ENCODE measurements at places on chromosomes 16 and 17.

DNA sequence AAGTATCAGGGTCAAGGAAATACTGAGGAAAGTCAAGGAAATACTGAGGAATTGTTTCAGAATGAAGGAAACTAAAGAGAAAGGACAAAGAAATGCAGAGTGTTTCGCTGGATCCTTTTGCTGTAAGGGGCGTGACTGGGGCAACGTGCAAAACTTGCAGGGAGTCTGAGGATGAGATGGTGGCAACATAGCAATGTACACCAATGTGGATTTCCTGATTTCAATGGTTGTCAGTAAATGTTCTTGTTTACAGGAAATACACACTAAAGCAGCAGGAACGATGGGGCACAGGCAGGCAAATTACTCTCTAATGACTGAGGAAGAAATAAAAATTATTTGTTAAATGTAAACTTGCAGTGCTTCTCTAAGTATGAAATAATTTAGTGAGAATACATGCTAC lies 34.4 kb downstream of the ZZEF1 start:
- no peak for DNase-seq

GRCh38 chr16:28196387-28196987 lies 15.3 kb downstream of the XPO6 start:
- DNase-seq: no peak

- no peak for DNase-seq
Measured at GRCh38 chr16:27561216-27561615, 11.3 kb downstream of the KATNIP start.

GRCh38 chr17:29195465-29196081 lies 15.4 kb upstream of the MYO18A start:
- no peak for DNase-seq

GRCh38 chr16:48608871-48609651 lies 919 bp downstream of the N4BP1 start:
- DNase-seq: peak; percentile 45

DNA sequence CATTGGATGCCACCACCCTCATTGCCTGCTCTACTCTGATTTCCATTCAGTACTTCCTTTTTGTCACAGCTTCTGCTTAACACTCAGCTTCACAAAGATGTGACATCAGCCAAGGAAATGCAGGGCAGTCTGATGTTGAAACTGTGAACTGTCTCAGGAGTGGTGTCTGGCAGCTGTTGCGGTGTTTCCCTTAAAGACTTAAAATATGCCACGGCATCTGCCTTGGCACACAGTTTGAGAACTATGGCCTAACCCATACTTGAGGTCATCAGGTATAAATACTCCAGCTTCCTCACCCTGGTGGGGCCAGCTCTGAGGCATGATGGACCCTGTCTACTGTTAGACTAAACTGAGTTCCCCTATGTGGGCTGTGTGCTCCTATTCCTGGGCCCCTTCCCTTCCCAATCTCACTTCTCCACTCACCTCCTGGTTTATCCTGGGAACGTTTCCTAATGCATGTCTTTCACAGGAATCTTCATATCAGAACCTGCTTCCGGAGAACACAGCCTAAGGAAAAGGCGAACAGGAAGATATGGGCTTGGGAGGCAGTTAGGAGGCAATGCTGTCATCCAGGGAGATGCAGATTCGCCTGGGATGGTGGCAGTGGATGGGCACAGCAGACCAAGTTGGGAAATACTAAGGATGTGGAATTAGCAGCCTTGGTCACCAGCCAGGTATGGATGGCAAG lies 96.5 kb downstream of the WSCD1 start:
- DNase-seq: no peak

DNA sequence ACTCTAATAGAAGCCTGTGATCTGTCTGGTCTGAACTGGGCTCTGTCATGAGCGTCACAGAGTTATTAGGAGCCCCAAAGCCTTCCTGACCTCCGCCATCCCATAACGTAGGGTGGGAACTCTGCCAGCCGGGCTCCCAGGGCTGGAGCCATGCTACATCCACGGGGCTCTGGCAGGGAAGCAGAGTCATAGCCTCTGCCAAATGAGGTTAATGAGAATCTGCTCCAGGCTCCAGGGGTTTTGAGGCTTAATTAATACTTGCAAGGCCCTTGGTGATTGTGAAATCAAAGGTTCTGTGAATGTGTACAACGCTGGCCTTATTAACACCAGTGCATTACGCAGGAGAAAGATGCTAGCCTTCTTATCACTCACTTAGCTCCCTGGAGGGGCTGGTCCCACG lies 42.4 kb upstream of the ZFP90 start:
- DNase-seq: no peak

DNA sequence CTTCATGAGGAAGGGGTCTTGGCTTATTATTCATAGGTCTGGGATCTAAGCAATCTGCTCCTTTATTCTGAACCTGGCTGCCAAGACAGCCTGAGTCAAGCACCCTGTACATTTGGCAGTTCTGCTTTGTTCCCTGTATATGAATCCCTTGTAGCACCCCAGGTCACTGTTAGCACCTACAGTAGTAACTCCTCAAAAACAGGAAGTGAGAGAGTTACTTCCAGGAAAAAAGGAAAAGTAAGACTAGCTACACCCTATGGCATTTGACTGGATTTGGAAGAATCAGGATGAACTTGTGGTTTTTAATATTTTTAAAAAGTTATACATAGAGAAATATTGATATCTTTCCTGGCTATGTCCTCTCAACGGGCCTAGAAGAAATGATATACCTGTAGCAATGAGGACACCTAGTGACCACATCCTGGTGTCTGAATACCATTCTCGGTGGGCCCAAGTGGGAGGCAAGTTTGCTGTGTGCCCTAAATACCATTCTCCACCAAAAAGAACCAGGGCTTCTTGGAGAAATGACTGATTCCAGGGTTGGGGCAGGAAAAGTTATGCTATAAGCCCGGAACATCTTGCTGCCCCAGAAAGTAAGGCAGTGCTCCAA lies 9.9 kb downstream of the ANKRD40 start:
- no peak for DNase-seq

- no peak for DNase-seq
Measured at GRCh38 chr17:231191-231965, 49.9 kb upstream of the DOC2B start.

All from substantia nigra (tissue), 51 donors.